ENCODE measurements at places on chromosomes 3 and 15. TPM values are rescaled to one million over a fixed set of nuclear protein-coding genes. Genes with fewer than 3 reads are reported as not detected.

- DNase-seq, result no peak
Measured at GRCh38 chr3:157700405-157700804, 197.2 kb upstream of the VEPH1 start.

DNA sequence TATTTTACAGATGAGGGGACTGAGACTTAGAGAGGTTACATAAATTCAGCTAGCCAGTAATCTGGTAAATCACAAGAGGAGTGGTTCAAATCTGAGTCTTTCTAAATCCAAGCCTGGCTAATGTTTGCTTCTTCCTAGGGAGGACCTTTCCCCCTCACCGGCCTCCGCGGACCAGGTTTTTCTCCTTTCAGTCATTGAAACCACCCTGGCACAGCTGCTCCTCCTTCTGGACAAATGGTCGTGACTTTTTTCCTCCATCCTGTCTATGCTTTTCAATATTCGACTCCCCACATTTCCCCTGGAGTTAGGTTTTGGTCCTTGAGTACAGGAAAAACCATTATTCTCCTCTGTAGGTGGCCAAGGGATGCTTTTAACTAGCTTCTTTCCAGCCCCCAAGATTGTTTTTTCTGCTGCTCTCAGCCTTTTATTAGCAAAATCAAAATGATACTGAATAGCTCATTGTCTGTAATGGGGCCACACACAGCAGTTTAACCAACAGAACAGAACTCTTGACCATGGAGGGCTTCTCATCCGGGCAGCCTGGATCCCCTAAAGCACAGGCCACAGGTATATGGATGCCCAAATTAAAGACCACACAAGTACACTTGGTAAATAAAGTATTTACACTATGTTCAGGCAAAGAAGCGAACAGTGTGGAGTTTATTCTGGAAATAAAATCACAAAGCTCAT lies 85.9 kb upstream of the KLHL25 start:
- DNase-seq, result no peak

C2CD4A gene
- total RNA-seq, result 2.3 TPM

DNA sequence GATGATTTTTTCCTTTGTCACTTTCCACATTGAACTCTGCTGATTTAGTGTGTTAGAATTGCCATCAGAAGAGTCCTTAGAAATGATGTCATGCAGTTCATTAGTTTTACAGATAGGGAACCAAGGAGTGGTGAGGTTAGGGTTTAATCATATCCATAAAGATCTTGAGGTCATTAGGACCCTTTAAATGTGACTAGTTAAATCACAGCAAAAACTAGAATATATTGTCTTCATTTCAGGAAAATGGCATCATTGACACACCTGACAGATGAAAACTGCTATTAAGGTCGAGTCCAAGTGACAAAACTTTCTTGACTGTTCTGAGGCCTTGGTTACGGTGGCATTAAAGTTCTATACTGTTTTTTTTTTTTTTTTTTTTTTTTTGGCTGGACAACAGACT lies 50.5 kb downstream of the MBNL1 start:
- DNase-seq, result no peak

PLIN1 gene
- total RNA-seq, result 0.31 TPM

MAPKAPK3 gene
- total RNA-seq, result 186 TPM

ZBTB47 gene
- 1.1 TPM for total RNA-seq
